ENCODE measurements at places on chromosomes 11 and 22.

DNA sequence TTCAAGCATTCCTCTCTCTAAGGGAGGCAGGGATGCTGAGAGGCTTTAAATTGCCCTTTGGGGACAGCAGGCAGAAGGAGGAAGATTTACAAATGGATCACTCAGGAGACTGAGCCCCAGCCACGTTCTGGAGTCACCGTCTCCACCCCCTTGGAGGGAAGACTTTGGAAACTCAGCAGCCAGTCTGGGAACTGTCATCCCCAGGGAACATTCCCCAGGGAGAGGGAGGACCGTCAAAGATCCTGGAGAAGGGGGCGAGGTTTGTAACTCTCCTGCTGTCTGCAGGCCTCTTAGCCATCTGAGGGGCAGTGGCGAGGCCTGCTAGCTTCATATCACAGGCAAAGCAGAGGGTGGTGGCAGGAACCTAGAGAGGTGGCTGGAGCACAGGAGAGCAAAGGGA lies 56.1 kb upstream of the SLC22A12 start:
- no peak for DNase-seq

- no peak for DNase-seq
Measured at GRCh38 chr11:7508087-7508486, 5.7 kb upstream of the PPFIBP2 start.

DNA sequence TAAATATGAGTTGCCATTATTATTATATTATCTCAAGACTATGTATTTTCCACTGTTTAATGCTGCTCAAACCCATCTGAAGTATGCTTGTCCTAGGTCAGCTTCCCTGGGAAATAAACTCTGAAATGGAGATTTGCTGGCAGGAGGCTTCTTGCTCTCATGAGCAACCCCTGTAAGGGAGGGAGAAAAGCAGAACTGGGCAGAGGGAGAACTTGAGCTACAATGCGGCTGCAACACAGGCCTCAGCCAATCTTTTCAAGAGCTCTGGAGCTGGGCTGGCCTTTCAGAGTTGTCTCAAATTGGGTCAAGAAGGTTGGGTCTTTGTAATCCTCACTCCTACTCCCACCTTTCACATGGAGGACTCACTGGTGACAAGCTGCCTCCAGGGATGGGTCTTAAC lies 412.6 kb downstream of the TENM4 start:
- no peak for DNase-seq

- DNase-seq: no peak
Measured at GRCh38 chr22:25563761-25564319, 635 bp upstream of the GRK3 start.

DNA sequence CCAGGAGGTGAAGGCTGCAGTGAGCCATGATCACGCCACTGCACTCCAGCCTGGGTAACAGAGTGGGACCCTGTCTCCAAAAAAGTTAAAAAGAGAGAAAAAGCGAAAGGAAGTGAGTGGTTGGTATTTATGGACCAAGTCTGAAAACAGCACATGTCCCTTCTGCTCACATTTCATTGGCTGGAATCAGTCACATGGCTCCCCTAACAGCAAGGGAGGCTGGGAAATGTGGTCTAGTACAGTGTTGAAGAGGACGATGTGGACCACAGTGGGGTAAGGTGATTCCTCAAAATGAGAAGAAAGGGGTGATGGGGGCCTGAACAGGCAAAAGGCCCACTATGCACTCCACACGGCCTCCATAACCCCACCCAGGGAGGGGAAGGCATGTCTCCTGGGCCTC lies 32.5 kb upstream of the SMTN start:
- DNase-seq: no peak

DNA sequence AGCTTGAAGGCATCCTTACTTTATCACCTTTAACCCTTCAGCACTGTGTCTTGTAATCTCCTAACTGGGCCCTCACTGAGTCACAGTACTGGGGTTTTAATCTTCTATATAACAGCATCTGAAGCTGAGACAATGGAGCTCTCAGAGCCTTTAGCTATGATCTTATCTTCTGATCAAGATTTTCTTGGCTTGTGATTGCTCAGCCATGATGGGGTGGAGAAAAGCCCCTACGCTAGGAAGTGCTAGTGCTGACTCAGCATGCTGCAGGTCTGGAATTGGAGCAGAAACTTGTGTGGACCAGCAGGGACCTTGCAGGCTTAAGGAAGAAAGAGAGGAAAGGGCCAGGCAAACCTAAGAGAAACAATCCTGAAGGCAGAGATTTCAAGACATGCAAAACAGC lies 71.7 kb upstream of the EED start:
- DNase-seq: no peak

- DNase-seq: no peak
Measured at GRCh38 chr11:34846467-34846866, 69.7 kb downstream of the APIP start.

GRCh38 chr11:10673501-10674062 lies 20.0 kb downstream of the IRAG1 start:
- DNase-seq: no peak

DNA sequence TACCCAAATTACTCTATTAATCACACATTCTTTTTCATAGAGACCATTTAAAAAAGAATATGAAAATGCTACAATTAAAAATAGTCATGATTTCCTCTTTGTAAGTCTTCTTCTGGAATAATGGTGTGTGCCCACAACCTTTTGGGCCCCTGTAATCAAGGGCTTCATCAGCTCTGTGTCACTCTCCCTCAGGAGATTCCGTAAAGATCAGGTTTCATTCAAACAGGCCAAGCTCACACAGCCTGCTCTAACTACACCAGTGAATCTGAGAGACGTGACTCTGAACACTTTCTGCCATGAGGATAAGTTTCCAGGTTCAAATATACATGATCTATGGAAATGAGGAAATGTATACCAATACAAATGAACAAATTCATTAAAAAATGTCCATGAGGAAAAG lies 9.5 kb downstream of the DRICH1 start:
- no peak for DNase-seq

DNA sequence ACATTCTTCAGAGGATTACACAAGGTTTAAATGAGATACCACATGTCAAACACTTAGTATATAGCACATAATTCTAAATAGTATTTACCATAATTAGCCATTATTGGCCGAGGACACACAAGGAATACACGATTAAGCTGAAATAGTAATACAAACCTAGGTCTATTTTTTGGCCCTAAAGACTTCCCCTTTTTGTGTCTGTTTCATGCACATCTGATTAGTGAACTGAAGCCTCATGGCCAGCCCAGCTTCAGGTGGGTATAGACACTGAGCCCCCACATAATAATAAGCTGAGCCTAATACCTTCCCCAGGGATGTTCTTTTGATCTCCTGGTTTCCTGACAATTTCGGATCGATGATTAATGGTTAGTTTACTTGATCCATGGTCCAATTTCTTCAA lies 2.1 kb downstream of the GLYATL1B start:
- DNase-seq: no peak

GRCh38 chr11:75813124-75813523 lies 1.9 kb upstream of the UVRAG start:
- DNase-seq: no peak

DNA sequence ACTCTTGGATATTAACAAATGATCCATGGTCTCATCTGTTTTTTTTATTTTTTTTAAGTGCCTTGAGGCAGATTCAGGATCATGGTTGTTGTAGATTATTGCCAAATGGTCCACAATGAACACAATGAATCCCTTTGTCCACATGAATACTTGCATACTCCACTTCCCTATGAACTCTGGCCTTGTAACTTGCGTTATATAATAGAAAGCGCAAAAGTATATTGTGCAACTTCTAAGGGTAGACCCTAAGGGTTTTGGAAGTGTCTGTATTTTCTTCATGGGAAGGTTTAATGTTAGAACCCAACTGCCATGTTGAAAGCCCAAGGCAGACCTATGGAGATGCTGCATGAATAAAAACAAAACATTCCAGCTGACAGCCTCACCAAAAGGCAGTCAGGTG lies 8.1 kb upstream of the OR5AL1 start:
- DNase-seq: no peak

GRCh38 chr11:105448703-105449079 lies 161.2 kb upstream of the GRIA4 start:
- DNase-seq: no peak

- peak; percentile 71 for DNase-seq
Measured at GRCh38 chr22:42270510-42271190, at the start of gene TCF20. Gene TCF20, minus strand, starts transcription at chr22:42270653. Its CDS starts 55,348 bp downstream, at chr22:42215305.

GRCh38 chr11:90438069-90438468 lies 215.2 kb upstream of the CHORDC1 start:
- no peak for DNase-seq

GRCh38 chr11:64472593-64473455 lies 113.9 kb downstream of the RPS6KA4 start:
- no peak for DNase-seq

- DNase-seq: no peak
Measured at GRCh38 chr22:30910358-30910757, 58.2 kb downstream of the MORC2 start.

DNA sequence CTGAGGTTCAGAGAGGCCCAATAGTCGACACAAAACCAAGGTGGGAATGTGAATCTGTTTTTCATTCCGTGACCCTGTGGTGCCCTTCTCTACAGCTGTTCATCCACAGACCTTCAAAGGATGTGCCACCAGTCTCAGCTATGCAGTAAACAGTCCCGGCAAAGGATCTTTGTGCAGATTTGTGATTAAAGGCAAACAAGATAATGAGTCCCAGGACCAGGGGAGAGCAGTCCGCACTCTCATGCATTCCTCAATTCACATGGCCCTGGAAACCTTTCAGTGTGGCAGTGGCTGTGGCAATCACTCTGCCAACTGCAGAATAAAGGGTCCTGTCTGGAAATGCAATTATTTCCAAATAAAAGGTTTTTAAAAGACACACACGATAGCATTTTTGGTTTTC lies 418.6 kb downstream of the TENM4 start:
- DNase-seq: no peak

DNA sequence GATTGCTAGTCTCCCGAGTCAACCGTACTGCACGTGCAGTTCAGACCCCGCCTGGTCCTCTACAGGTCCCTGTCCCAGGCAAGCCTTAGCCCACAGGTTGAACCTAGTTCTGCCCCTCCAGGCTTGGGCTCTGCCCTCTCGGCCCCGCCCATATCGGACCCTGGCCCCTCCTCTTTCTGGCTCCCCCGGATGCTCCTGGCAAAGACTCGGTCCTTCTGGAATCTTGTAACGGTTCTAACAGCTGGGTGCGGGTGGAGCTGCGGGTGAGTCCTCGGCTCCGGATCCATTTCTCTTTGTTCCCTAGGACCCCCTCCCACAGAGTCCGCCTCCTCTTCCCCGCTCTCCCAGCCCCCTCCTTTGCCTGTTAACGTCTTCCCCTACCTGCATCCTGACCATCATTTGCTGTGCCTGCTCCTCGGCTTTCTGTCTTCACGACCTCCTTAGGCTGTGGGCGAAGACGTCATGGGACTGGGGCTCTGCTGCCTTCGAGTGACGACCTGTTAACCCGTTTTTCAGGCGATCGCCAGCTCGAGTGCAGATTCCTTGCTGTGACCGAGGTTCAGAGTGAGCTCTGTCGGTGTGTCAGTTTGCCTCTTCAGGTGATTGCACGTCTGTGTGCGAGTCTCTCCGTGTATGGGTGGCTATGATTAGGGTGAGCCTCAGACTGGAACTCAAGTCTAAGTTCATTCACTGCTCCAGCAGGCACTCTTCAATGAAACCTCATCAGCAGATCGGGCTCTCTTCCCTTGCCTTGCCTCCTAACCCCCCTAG lies at the start of gene DNHD1:
Gene DNHD1, plus strand, starts transcription at position 212 of the 771 bp plus-strand sequence. CDS start 936 bp downstream, outside the sequence.
- DNase-seq: no peak

DNA sequence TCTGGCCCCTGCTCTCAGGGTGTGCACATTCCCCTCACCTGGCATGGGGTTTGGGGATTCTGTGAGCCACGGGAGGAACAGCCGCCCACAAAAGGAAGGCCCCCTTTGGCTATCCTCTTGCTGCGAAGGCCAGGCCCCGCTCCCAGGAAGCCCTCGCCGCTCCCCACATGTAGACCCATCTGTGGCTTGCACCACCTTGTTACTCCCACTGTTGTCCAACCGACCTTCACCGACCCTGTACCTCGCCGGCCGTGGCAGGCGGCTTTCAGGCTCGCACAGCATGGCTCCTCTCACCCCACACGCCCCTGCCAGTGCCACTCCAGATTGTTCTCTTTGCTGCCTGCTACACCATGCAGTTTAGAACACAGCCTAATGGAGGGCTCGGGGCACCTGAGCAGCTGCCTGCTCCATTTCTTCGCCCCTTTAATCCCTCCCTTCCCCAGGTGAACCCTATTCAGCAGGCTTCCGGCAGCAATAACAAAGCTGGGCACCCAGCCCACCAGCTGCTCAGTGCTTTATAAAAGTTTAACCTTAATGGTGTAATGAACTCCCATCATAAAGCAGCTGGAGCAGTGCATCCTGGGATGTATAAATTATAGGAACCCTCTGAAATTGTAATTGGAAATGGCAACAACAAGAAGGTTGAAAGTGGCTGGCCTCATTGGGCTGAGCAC lies 10.7 kb downstream of the DAGLA start:
- no peak for DNase-seq

- DNase-seq: no peak
Measured at GRCh38 chr22:24463071-24463760, 31.9 kb upstream of the UPB1 start.

DNA sequence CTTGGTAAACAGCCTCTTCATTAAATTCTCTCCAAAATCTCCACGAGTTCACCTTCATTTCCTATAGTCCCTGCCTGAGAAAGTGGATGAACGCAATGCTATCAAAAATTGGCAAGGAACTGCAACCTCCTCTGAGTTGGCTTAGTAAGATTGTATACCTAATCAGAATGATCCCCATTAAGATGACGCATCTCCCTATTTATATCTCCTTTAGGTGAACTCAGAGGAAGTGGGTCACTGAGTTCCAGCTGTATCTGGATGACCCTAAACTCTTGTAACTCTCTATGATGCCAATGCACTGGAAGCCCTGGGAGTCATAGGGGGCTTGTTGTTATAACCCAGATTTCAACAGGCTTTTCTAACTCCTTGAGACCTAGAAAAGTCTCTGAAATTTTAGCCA lies 48.2 kb downstream of the OR10A6 start:
- DNase-seq: no peak

- no peak for DNase-seq
Measured at GRCh38 chr11:71385091-71385490, 63.1 kb downstream of the DHCR7 start.

GRCh38 chr22:44316393-44317122 lies 3.8 kb upstream of the SHISAL1 start:
- no peak for DNase-seq

DNA sequence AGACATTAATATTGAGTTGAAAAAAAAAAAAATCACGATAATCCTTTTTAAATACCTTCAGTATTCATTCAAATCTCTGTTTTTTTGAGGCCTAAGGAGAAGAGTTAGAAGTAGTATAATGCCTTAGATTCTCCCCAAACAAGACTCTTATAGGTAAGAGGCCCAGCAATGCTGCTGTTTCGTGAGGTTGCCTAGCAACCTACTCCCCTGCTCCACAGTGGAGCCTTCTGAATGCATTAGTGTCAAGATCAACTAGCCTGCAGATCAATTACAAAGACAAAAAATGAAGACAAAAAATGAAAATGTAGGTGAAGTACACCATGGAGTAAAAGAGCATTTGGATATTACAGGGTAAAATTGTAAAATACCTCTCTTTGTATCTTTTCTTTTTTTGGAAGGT lies 229.8 kb upstream of the LUZP2 start:
- no peak for DNase-seq

Data from activated T-helper 1 cell treated with Interleukin-2 at 50 U/mL for 16 hours (primary cell).